ENCODE measurements at places on chromosomes 6 and 20.

DNA sequence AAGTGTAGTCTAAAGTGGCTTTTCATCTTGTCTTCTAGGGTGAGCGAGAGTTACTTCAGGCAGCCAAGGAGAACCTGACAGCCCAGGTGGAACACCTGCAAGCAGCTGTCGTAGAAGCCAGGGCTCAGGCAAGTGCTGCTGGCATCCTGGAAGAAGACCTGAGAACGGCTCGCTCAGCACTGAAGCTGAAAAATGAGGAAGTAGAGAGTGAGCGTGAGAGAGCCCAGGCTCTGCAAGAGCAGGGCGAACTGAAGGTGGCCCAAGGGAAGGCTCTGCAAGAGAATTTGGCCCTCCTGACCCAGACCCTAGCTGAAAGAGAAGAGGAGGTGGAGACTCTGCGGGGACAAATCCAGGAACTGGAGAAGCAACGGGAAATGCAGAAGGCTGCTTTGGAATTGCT, 27.1 kb downstream of the C20orf173 start:
- no peak for DNase-seq

DNA sequence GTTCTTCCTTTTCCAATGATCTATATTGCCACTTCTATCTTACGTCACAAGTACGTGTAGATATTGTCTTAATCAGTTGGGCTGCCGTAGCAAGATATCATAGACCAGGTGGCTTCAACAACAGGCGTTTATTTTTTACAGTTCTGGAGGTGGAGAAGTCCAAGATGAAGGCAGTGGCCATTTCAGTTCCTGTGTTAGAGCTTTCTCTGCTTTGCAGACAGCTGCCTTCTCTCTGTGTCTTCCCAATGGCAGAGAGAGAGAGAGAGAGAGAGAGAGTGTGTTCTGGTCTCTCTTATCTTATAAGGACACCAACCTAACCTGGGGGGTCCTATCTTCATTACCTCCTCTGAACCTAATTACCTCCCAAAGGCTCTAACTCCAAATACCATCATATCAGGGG, 8.3 kb downstream of the HSF2 start:
- no peak for DNase-seq

DNA sequence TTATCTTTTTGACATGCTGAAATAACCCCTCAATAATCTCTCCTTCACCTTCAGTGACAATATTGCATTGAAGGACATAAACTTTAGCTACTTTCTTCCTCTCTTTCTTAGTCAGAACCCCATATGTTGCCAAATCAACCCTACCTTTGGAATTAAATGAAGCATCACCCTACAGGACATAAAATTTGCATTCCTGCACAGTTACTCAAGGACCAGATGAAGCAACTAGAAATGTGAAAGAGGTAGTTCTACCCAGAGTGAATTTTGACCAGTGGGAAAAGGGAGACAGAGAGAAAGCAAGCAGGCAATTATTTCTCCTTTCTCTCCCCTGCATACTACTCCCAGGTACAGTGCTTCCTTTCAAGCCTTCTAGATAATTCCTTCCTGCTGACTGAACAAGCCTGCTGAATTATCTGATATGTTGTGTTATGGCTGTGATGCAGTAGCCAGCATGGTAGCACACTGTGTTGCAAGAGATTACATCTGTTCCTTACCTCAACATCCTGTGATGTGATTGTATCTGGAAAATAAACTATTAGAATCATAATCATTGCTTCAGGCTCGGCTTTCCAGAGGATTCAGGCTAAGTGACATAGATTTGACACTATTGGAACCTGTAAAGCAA, 16.6 kb downstream of the TENT5A start:
- DNase-seq, result no peak

DNA sequence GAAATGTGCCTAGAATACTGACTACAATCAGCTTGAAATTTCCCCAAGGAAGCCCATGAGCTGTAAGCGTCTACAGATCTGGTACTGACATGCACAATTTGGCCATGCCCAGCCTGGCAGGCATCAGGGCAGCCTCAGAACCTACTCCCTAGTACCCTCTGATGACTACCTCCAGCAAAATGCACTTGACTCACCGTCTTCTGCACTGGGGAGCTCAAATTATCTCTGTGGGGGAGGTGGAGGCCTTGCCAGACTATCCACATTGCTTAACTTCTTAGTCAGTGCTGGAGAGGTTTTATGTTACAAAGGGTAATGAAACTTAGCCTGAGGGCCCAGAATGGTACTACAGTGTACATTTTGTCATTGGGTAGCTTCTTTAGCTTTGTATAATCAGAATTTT, 126.0 kb upstream of the ADGRF1 start:
- no peak for DNase-seq

- DNase-seq, result no peak
Measured at GRCh38 chr20:59453759-59454560, 150.4 kb upstream of the PHACTR3 start.

DNA sequence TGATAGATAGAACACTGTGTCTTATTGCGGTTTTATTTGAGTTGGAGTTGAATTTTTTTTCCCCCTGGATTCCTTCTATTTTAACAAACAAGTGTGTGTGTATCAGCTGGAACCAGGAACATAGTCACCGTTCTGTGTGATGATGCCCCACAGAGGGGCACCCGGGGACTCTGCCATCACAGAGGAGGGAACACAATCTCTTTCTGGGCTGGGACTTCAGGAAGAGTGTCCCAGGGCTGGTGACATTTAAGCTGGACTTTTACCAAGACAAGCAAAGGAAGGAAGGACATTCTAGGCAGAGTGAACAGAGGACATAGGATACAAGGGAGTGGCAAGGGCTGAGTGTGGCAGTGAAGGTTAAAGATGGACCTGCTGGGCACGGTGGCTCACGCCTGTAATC, 33.2 kb downstream of the TAF8 start:
- DNase-seq, result no peak

DNA sequence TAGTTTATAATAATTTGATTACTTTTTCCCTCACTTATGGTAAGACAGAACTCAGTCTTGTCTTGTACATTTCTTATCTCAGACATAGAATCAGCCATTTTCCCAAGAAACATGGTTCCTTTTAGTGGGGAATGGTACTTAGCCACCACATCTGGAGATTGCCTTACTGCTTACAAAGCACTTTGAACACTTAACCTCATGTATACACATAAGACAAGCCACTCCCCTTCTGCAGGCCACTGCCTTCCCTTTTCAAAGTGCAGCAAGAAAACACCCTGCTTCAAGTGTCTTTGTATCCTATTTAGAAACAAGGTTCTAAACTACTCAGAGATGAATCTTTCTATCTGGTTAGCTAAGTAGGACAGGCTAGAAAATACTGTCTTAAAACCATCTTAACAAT, 159.2 kb downstream of the UBE3D start:
- no peak for DNase-seq

DNA sequence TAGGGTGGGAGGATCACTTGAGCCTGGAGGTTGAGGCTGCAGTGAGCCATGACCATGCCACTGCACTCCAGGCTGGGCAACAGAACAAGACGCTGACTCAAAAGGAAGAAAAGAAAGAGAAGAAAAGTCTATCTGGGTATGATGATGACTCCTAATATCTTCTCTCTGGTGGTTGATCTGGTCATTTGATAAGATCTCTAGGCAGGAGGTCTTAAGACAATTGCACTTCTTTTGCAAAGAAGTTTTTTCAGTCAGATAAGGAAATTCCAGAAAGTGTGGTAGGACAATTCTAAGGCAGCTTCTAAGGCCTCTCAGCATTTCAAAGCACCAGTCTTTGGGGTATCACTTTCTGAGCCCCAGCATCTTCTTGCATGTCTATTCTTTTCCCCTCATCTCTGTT, 7.7 kb upstream of the AIF1 start:
- no peak for DNase-seq

DNA sequence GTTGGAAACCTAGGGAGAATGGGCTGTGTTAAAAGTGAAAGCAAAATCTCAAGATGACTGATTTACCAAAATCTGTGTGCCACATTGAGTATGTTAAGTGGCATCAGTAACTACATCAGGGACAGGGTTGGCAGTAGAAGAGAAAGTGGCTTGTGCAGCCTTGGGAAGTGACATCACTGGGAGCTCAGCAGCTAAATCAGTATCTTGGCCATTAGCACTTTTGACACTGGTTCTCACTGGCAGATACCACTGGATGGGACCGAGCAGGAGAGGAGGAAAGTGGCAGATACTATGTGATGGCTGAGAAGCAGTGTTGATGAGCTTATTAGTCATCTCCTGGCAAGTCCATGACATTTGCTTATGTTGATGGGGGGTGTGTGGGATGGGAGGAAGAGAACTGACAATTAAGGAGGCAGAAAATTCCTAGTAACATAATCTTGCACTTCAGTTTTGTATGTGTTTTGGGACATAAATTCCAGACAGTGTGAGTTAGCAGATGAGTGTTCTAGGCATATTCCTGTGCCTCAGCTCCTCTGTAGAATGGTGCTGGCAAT, 322.2 kb downstream of the SOX4 start:
- DNase-seq, result no peak

GRCh38 chr20:8066662-8067061, 47.1 kb upstream of the TMX4 start:
- no peak for DNase-seq

GRCh38 chr6:75611702-75612375, 10.2 kb downstream of the SENP6 start:
- no peak for DNase-seq

GRCh38 chr6:162613310-162613709, 114.3 kb downstream of the PRKN start:
- DNase-seq, result no peak

GRCh38 chr20:43942667-43943285, 28.1 kb downstream of the TOX2 start:
- no peak for DNase-seq

- DNase-seq, result no peak
Measured at GRCh38 chr6:14655201-14656061, 537.9 kb downstream of the CD83 start.

DNA sequence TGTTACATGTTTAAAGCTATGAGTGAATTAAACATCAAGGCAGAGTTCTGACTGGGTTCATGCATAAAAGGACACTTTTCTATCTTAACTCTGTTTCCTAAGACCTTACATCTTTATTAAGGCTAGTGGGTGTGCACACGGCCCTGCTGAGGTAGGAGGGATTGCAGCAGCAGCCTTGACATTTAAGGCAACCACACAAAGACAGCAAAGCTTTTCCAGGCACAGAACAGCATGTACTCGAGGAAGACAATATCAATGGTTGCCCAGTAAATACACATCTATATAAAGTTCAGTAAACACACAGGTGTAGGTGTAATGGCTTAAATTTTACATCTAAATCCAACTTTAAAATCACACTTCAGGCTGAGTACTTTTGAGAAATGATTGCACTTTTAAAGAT, 79.8 kb upstream of the LOC128125822 start:
- no peak for DNase-seq
